ENCODE measurements at places on chromosomes 6 and 20.
A peak's percentile ranks its signal among the peaks of the same experiment; 100 is the strongest.

DNA sequence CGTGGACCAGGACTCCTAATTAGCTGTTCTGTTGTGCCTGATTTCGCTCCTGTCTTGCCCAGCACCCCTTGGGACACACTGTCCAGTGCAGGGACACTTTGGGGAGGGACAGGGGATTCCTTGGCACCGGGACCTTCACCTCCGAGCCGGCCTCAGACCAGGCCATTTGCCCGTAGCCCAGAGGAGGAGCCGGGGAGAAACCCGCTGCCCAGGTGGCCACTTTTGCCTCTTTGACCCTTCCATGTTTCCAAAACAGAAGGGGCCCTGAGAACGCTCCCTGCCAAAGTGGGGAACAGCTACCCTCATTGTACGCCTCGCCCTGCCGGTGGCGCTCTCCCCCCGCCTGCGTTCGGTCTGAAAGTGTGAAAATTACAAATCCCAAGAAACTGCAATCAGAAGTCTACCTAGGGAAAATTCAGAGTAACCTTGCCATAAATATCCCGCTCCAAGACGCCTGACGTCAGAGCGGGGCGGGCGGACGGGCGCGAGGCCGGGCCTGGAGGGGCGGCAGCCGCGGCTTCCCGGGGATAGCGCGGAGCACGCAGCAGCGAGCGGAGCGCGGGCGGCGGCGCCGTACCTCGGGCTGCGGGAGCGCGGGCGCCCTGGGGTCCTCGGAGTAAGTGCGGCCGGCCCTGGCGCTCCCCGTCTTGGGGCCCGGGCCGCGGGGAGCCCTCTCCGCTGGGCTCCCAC, at the start of gene DAAM2:
DAAM2 (plus strand) TSS at position 527 of the 690 bp plus-strand sequence. CDS start 63,927 bp downstream, outside the sequence.
- peak; percentile 33 for DNase-seq

GRCh38 chr20:38286586-38287531, 17.1 kb upstream of the BPI start:
- no peak for DNase-seq

DNA sequence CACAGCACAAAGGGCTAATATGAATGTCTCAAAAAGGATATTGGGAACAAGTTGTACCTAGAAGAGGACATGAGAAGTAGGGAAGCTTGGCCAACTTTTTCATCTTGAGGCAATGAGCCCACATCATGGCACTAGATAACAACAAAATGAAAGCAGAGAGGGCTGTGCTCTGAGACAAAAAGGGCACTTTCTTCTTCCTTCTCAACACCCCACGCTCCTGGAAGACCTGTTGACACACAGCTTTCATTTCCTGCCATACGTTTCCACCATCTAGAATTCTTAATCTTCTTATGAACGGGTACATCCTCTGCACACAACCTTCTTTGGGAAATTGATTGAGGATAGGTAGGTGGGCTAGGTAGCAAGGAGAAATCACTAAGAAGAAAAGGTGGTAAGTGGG, 187.8 kb upstream of the STXBP5 start:
- no peak for DNase-seq

GRCh38 chr20:49497398-49497669, 14.9 kb upstream of the KCNB1 start:
- DNase-seq = no peak

DNA sequence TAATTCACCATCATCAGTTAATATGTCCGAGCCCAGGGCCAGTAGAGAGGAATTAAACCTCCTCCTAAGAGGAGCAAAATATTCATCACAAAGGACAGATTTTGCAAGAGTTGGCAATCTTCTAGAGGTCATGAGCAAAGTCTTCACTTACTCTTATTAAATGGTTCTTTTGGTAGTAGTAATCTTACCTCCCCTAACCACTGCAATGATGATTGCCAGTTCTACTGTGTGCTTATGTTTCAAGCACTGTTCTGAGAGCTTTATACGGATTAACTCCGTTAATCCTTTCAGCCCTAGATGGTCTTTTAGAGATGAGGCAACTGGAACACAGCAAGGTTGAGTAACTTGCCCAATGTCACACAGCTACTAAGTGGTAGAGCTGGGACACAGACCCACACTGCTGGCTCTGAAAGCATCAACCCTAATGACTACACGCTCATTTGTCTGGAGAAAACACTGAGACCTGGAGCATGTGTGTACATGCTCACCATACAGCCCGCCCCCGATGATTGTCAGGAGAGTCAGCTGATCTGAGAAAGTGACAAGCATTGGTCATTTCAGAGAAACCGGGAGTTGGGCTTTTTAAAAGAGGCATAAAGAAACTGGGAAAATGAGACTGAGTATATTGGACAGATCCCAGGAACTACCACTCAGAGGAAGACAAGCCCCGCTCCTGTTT, 276.0 kb downstream of the NRN1 start:
- DNase-seq = no peak

DNA sequence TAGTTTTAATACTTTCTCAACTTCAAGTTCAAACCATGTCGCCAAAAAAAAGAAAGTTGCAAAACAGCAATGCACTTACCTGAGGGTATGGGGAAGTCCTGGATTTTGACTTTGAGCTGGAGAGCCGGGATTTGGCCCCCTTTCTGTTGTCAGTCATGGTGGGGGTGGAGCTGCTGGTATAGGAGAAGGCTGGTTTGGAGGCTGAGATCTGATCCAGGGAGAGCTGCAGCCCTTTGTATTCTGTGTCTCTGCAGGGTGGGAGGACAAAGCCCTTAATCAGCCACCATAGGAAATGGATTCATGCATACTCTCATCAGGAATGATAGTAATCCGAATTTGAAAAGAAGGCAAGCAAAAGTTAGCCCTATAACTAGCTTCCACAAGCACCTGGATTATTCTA, 44.0 kb downstream of the SIM1 start:
- no peak for DNase-seq

Data from NCI-H1105 treated with DMSO at 0.1 percent for 48 hours (cell line).